ENCODE measurements at places on chromosomes 2 and 18.

DNA sequence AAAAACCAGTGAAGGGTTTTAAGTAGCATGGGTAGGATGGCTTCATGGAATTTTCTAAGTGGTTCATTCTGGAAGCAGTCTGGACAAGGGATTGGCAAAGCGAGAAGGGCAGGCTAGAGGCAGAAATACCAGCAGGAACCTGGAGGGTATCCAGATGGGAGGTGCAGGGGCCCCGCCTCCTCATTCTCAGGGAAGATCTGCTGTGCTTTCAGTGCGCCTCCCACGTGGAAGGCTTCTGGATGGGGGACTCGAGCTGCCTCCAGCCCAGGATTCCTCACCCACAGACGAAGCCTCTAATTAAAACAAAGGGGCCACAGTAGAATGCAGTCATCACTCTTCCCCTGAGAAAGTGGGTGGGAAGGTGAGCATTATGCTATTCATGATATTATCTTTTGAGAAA is 79.8 kb downstream of the VSNL1 start:
- DNase-seq: peak; percentile 1

DNA sequence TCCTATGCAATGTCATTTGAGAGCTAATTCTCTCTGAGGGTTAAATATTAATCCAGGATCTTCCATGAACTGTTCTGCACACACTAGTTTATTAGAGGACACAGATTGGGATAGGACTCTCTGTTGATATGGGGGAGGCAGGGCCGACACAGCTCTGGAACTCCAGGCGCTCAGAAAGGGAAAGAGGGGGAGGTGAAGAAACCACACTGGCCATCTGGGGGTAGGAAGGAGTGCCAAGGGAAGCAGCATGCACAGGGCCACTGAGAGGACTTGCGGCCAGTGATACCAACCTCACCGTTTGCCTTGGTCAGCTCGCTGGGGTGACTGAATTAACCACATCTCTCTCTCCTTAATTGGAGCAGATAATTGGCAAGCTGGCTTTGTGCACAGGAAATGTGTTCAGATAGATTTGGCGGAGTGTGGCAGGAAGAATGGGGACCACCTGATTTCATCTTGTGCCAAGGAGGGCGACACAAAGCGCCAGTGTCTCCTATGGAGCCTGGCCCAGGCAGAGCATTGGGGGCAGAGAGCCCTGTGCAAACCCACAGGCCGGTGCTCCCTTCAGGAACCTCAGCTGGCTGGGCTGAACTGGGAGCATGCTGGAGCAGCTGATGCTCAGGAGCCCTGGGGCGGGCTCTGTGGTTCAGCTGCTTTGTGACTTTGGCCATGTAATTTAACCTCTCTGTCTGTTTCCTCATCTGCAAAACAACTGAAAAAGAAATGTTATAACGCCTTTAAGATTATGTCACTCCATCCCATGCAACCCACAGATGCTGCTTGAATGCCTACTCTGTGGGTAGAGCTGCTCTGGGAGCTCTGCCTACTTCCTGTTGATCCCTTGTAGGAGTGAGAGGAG is 114.7 kb upstream of the STON1 start:
- no peak for DNase-seq

GRCh38 chr18:76362676-76363075 is 132.4 kb downstream of the ZNF516 start:
- no peak for DNase-seq

GRCh38 chr2:134717286-134718022 is 1.3 kb downstream of the TMEM163 start:
- DNase-seq: no peak

GRCh38 chr2:240599141-240599583 is 12.6 kb downstream of the CAPN10 start:
- no peak for DNase-seq

- peak; percentile 67 for DNase-seq
Observed at GRCh38 chr18:8706791-8707555, 1.6 kb downstream of the MTCL1 start.

- no peak for DNase-seq
Observed at GRCh38 chr2:20431772-20432171, 15.1 kb upstream of the RHOB start.

GRCh38 chr2:216553093-216553478 is 54.4 kb downstream of the RPL37A start:
- no peak for DNase-seq

GRCh38 chr2:51990684-51991083 is 958.8 kb upstream of the NRXN1 start:
- peak; percentile 56 for DNase-seq

DNA sequence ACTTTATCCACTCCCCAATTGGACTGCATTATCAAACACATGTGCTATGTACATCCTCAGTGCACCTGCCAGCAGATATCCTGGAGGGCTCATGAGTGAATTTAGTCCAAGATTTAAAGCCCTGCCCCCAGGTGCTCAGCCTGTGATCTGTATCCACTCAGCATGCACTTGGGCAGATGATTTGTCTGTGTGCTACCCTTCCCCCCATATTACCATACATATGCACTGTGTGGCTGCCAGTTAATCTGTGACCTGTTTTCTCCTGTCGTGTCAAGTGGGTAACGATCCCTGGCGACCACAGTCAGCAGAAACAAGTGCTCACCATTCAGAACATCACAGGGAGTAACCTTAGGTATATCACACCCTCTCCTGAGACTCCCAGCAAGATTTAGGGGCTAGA is 10.2 kb downstream of the NAGK start:
- DNase-seq: no peak

DNA sequence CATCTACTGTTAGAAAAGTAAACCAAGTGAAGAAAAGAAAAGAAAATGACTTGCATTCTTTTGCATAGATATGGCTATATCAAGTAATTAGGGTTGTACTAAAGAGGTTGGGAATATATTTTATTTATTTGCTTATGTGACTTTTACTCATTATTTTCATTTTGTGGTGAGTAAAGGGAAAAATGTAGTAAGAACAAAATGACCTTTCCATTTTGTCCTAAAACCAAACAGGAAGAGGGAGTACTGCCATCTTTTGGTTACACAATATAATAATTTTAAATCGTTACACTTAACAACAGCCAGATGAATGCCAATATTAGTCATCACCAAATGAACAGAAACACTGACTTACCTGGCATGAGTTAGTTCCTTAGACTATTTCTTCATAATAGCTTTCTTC is 47.3 kb upstream of the NDUFV2 start:
- no peak for DNase-seq

DNA sequence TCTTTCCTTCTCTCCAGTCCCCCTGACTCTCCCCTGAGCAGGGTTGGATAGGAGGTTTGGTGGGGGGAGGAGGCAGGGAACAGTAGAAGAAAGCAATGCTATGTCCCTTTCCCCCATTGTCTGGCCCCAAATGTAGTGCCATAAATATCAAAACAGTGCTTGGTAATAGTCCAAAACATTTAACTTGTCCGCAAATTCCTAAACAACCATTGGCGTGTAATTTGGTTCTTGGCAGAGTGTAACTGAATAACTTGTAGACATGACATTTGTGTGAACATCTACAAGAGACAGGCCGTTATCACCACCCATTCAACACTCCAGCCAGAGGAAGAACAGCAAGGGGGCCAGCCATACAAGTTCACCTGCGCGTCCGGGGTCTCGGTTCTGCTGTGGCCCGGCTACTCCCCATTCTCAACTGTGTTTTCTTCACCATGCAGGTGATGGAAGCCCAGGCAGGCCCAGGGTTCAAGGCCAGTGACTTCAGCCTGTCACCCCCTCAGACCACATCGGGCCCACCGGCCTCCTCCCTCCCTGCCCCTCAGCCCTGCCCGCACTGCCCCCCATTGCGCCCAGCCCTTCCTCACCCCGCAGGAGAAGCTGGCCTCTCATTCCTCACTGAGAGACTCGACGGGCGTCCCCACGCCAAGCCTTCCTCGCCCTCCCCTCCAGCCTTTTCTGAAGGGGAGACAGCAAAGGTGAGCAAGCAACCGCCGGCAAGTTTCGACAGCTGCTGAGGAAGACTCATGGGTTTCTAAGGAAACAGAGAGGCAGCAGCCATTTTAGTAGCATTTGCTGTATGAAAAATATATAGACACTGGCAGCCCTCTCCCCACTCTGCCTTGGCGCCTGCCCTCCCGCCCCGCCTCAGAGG is 699 bp upstream of the RAPGEF4 start:
- DNase-seq: no peak

DNA sequence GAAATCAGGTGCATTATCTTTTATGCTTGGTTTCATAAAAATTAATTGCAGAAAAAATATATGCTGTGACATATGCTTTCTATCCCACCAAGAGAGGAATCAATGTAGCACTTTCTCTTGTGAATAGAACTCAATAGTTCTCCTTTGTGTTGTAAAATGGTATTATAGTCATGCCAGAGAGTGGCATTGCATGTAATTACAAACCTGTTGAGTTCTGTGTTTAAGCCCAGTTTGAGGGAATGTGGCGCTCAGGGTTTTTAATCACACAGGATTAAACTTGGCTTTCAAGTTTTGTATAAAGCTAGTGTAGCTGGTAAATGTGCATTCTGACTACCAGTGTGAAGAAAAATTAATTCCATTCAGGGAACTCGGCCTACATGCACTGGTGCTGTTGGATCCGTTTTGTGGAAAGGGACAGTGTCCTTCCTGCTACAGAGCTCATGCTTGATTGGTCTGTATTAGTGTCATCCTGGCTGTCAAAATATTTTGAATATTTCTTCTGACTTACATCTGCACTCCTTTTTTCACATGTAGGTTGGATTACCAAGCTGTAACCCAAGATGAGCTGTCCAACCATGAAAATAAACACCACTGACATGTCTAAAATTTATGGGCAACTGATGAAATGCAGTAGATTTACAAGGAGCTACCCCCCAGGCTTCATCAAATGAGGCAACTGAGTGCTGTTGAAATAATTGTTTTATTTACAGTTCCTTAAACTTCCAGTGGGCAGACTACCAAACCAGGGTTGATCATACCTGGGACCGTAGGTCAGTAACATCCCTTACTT is 80.3 kb downstream of the SLC4A3 start:
- no peak for DNase-seq

DNA sequence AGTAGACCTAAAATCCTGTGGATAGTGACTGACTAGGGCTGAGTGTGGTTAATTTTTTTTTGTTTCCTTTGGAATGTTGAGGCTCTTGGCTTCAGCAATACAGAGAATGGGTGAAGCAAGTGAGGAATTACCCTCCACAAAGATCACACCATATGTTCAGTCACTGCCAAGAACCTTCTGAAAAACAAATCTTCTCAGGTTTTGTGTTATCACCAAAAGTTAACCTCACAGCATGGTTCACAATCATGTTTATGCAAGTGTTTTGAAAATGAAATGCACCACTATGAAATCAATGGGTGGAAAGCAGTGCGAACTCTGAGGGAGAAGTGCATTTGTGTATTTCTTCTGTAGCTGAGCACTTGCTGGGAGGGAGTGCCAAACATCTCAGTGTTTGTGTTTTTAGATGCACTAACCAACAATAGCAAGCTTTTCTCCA is 44.4 kb downstream of the SPATS2L start:
- no peak for DNase-seq

DNA sequence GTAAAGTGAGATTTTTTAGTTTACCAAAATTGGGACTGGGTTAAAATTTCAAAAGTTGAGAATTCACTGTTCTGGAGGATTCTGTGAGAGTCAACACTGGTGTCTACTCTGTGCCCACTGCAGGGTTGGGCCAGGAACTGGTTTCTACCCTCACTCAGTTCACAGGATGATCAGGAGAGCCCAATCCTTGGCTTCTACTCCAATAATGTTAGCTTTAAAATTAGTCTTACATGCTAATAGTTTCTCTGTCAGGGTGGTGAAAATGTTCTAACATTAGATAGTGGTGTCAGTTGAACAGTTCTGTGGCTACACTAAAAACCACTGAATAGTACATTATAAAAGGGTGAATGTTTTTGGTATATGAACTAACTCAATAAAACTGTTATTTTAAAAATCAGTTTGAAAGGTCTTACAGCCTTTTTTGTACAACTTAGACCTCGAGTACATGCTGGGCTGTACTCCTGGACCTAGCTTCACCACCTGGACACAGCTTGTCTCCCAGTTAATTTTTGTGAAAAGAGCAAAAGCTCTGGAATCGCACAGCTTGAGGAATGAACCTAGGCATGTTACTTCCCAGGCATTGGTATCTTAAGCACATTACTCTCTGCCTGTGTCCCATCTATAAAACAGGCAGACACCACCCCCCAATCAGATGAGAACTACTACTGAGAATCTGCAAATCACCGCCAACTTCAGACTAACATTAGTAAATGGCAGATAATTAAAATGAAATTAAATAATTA is 44.4 kb downstream of the ACVR1 start:
- DNase-seq: no peak

GRCh38 chr18:31424383-31424988 is 23.1 kb upstream of the DSG3 start:
- DNase-seq: no peak

DNA sequence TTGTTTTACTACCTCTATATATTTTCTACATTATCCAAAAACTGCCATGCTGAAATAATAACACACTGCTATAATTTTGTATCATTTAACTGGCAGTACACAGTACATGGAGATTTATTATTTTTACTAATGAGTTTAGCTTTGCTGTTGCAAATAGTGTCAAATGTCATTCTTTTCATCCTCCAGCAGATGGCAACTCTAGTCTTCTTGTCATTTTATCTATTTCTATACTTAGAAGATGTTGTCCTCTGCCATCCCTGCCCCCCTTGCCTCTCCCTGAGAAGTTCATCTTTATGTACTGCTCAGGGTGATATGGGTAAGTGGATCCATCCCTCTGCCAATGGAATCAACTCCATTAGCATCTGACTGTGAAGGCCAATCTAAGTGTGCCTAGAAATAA is 21.7 kb upstream of the LRRTM1 start:
- DNase-seq: peak; percentile 44

DNA sequence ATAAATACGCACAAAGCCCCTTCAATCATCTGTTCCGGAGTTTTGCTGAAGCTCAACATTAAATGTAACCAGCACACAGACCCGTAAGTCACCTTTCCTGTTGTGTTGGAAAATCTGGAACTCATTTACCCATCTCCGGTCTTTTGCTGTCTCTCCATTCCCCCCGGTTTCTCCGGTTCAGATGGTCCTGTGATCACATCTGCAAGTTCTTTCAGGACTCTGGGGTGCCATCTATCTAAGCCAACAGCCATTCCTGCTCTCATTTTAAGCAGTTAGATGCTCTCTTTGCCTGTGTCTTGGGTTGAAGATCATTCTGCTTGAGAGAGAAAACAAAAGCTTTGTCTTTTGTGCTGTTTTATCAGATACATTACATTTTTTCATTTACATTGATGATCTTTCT is 91.7 kb upstream of the TGIF1 start:
- no peak for DNase-seq

- DNase-seq: no peak
Observed at GRCh38 chr2:180495606-180496005, 484.8 kb upstream of the UBE2E3 start.

DNA sequence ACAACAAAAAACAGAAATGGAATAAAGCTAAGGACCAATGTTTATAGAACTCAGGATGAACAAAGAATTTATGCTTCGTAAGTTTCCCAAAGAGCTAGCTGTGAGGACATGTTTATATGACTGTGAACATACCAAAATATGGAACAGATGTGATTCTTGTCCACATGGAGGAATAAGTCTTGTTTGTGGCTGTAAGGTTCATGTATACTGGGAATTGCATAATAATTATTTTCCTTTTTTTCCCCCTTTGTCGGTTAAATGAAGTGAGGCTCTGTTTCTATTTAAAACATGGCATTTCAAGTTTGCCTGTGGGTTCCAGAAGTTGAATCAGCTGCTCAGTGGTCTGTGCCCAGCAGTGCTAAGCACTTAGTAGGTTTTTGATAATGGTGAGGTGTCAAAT is 108.1 kb downstream of the FHOD3 start:
- no peak for DNase-seq
